Body of pancreas (tissue), 4 donors: ENCODE measurements at places on chromosomes 13 and 19. TPM values are rescaled to one million over a fixed set of nuclear protein-coding genes. Genes with fewer than 3 reads are reported as not detected.

- no peak for DNase-seq
Measured at GRCh38 chr19:14479975-14480699, 5.0 kb upstream of the PTGER1 start.

Gene CEACAM8
- total RNA-seq, result not detected

Gene AP1M2
- 25.7 TPM for total RNA-seq

Gene C19orf73
- 2.3 TPM for total RNA-seq

DNA sequence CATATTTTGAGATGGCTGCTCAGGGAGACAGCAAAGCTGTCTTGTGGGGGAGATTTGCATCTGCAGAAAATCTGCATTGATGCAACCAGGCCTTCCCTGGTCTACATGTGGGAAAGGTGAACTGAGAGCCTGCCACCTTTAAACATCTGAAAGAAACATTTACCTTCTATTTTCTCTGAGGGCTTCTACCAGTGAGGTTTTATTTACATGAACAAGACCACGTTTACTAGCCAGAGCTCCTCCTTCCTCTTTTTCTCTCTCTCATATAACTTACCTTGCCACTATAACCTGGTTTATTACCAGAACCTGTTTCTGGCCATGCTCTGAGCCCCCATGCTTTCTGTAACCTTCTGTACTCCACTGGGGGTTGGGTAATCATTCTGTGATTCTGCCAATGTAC, 14.4 kb upstream of the RUBCNL start:
- no peak for DNase-seq
